ENCODE measurements at places on chromosomes 2 and 18. TPM values are rescaled to one million over a fixed set of nuclear protein-coding genes. Genes with fewer than 3 reads are reported as not detected.

Gene WNT10A
- total RNA-seq, result not detected

Gene CNOT11
- 13.7 TPM for total RNA-seq

Gene REG3A
- not detected for total RNA-seq

Gene PFN4
- total RNA-seq, result 1.7 TPM

Gene RAB6C
- not detected for total RNA-seq

Gene IRS1
- total RNA-seq, result 29.7 TPM

Gene C2orf81
- 1.9 TPM for total RNA-seq

Gene NYAP2
- total RNA-seq, result not detected

Gene HDHD2
- total RNA-seq, result 24.3 TPM

Gene MZT2A
- total RNA-seq, result 66.8 TPM

DNA sequence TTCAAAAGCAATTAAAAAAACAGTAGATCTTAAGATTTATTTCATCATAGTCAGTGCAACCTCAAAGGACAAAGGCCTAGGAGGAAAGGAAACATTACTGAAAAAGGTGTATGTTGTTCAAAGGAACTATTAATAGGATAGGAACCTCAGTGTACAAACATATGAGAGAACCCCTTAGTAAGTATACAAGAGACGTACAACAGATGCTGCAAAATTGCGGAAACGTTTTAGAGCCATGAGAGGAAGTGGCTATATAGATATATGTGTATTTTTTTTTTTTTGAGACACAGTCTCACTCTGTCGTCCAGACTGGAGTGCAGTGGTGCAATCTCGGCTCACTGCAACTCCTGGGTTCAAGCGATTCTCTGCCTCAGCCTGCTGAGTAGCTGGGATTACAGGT, 22.2 kb downstream of the PIK3C3 start:
- DNase-seq, result no peak

GRCh38 chr18:58161659-58162058, 117.6 kb downstream of the NEDD4L start:
- DNase-seq, result peak; percentile 4

DNA sequence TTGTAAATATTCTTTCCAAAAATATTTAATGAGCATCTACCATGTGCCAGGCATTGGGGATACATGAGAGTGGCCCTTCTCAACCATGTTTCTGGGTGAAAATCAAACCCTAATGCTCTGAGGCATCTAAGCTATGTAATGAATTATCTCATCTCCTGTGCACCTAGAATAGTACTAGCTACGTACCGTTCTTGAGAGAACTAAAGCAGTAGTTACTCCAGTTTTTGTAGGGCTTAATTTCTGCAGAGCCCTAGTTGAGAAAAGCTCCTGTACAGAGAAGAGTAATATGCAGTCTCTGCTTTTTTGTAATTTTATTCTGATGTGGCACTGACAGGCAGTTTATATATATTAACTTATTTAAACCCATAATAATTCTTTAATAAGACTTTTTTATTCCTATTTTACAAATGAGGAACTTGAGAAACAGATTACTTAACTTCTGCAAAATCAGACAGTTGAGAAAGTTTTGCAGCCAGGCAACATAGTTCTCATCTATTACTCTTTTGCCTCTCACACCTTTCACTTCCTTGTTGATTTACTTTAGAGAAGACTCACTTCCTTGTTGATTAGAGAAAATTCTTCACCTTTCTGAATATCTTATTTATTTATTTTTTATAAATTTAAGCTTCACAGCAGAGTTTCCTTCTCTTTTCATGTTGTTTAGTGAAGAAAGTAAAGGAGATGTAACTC, 3.1 kb downstream of the SPOPL start:
- DNase-seq, result no peak

DNA sequence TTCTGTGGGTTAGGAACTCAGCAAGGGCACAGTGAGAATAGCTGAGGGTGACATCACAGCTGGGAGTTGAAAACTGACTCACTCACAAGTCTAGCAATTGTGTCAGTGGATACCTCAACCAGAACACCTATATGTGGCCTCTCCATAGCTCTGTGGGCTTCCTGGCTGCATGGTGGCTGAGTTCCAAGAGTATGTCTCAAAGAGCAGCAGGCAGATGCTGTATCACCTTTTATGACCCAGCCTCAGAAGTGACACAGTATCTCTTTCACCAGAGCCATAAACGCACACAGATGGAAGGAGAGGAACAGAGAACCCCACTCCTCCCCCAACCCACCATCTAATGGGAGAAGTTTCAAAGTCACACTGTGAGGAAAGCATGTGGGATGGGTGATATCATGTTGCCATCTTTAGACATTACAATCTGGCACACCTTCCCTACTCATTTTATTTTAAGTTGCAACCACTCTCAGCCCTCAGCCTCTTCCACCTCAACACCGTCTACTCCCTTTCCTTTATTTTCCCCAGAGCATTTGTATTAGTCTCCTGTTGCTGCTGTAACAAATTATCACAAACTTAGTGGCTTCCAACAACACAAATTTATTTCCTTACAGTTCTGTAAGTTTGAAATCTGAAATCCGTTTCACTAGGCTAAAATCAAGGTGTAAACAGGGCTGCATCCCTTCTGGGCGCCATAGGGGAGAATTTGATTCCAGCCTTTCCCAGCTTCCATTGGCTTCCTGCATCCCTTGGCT, 134.6 kb upstream of the SPATS2L start:
- DNase-seq, result no peak

DNA sequence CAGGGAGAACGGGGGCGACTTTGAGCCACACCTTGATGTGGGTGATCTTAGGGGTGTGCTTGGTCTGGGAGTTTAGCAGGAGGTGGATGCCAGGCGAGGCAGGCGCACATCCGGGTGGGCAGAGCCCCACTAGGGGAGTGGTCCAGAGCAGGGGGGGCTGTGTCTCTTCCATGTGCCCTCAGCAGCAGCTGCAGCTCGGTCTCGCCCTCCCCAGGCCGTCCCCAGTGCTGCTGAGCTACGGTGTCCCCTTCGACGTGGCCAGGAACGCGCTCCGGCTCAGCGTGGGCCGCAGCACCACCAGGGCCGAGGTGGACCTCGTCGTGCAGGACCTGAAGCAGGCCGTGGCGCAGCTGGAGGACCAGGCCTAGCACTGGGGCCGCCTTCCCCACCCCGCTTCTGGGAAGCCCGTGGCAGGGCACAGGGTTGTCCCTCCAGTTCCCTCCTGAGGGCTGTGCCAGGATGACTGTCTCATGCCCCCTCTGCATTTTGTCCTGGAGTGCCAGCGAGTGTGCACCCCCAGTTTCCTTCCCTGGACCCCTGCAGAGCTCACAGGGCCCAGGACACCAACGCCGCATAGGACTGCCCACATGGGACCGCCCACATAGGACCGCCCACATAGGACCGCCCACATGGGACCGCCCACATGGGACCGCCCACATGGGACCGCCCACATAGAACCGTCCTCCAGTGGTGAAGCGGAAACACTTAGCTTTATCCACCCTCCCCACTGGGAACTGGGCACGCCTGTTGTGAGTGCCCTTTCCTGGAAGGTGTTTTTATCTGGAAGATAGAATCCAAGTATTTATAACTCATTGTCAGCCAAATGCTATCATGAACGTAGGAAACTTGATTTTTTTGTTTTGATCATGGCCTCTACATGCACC, 1.9 kb upstream of the ESPNL start:
- DNase-seq, result no peak

DNA sequence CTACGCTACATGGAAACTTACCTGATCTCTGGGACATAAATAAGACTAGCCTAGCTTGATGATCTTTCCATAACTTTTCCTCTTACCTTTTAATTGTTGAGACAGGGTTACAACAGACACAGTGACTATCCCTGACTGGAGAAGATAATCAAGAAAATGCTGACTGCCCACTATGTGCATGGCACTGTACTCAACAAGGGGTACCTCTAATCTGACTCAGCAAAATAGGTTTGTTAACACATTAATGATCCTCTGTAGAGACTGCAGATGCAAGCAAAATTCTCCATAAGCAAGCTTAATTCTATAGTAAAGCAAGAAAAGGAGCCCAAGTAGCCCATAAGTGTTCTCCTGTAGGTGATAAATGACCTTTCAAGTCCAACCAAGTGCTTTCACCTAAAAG, 25.5 kb downstream of the ACVR1C start:
- no peak for DNase-seq

- DNase-seq, result no peak
Observed at GRCh38 chr2:8264981-8265380, 416.9 kb upstream of the ID2 start.

GRCh38 chr2:38214209-38214717, 138.3 kb upstream of the CYP1B1 start:
- no peak for DNase-seq

- no peak for DNase-seq
Observed at GRCh38 chr2:84705858-84706257, 175.0 kb downstream of the TRABD2A start.

GRCh38 chr2:43027097-43027873, 199.1 kb downstream of the ZFP36L2 start:
- DNase-seq, result peak; percentile 22

GRCh38 chr2:170679607-170680079, 35.5 kb upstream of the SP5 start:
- DNase-seq, result peak; percentile 4

- DNase-seq, result no peak
Observed at GRCh38 chr2:2226326-2226725, 104.7 kb downstream of the MYT1L start.

GRCh38 chr2:113791697-113792590, 35.5 kb upstream of the SLC35F5 start:
- peak; percentile 32 for DNase-seq

DNA sequence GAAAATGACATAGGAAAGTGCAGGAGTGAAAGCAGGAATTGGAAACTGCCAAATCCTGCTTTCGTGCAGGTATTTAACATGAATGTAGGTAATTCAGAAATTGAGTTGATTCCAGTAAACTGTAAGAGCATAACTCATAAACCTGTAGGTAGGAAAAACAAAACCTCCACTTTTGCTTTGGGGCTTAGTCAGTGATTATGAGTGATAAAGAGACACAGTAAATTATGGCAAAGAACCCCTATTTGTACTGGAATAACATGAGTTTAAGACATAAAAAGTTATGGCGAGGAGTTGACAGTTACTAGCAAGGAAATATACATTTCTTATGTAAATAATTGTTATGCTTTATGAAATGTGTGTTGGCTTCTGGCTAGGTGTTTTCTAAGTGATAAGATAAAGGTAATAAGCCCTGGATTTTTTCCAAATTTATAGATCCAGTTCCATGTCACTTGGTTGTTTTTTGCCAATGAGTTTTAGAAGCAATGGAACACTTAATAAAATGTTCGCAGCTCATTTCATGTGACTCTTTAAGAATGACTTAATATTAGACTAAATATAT, 17.3 kb downstream of the MAP3K20 start:
- DNase-seq, result no peak

GRCh38 chr2:49827366-49827765, 673.1 kb upstream of the FSHR start:
- no peak for DNase-seq

GRCh38 chr2:222311978-222312738, 13.4 kb upstream of the PAX3 start:
- DNase-seq, result no peak

DNA sequence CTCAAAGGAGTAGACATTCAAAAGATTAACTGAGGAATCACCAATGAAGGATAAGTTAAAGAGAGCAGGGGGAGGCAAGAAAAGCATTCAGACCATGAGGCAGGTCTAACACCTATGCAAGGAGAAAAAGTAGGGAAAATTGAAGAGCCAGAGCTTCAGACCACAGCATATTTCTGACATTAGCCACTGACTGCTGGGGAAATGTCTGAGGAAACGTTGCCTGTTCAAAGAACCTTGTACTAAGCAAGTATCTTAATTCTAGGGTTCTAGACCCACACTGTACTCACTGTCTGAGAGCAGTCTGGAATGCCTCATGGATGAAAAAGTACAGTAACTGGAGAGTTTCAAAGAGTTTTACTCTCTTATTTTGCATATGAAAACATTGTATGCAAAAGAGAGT, 39.5 kb upstream of the TFPI start:
- no peak for DNase-seq

- DNase-seq, result peak; percentile 85
Observed at GRCh38 chr2:11796190-11797171, 50.0 kb downstream of the LPIN1 start.

GRCh38 chr2:19355931-19356544, 2.4 kb downstream of the OSR1 start:
- DNase-seq, result peak; percentile 56

- no peak for DNase-seq
Observed at GRCh38 chr18:48877941-48878340, 72.8 kb downstream of the SMAD7 start.

GRCh38 chr2:44931198-44931780, 10.2 kb upstream of the SIX3 start:
- DNase-seq, result no peak

DNA sequence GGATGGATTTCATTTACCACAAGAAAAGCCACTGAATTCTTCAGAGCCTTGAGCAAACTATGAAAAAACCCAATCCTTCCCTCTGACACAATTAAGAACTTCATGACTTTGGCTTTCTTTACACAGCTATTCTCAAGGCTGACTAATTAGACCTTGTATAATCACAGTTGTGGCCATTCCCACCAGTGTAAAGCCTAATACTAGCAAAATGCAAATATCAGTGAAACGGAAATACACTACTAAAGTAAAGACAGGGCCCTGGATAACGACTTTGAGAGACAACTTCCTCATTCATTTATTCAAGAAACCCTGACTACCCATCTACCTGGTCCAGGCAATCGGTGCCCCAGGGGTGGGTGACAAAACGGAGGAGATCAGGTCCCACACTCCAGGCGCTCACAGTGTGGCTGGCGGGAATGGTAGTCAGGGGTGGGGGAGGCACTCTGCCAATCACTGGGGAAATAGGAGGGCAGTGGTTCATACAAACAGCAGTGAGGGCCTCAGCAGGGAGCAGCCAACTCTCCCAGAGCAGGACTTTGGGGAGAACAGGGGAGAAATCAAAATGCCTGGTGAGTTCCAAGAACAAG, 28.1 kb downstream of the TMEM163 start:
- DNase-seq, result no peak

DNA sequence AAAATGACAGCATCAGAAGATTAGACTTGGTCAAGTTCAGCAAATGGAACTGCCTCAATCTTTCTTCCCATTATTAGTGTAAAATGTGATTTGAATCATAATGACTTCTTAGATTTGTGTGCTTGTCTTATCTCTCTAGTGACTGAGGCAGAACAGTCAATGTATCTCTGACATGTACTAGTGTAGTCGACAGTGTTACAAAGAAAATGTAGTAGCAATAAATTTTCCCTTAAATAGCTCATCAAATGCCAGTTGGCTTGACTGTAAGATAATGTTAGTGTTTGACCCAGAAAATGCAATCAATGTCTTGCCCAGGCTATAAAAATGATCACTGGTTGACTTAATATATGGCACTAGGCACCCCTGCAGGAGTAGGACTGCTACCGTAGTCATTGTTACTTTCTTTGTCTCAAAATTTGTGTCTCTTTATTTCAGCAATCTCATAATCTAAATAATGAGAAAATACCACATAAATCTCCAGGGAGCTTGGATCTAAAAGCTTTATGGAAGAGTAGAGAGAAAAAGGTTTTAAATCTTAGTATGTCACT, 1336.7 kb downstream of the DPP10 start:
- no peak for DNase-seq
